H9 (cell line): ENCODE measurements at places on chromosomes 2 and 18. TPM values are rescaled to one million over a fixed set of nuclear protein-coding genes. Genes with fewer than 3 reads are reported as not detected.

- DNase-seq, result no peak
Measured at GRCh38 chr2:86566821-86567190, 3.6 kb upstream of the CHMP3 start.

DNA sequence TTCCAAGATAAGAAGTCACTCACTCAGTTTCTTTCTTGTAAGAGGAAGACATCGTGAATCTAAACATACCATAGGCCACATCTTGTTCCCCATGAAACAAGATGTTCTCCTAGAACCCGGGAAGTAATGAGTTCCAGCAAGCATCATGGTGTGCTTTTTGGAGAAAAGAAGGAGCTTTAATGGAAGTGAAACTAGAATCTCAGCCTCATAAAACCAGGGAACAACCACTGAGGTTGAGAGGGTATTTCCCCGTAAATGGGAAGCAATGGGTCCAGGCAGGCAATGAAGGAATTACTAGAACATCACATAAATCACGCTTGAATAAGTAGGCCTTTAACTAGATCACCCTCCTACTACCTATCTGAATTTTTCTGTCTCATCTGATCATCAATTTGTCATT, 40.3 kb downstream of the PSTPIP2 start:
- no peak for DNase-seq

GRCh38 chr2:234403074-234403473, 93.8 kb downstream of the ARL4C start:
- no peak for DNase-seq

DNA sequence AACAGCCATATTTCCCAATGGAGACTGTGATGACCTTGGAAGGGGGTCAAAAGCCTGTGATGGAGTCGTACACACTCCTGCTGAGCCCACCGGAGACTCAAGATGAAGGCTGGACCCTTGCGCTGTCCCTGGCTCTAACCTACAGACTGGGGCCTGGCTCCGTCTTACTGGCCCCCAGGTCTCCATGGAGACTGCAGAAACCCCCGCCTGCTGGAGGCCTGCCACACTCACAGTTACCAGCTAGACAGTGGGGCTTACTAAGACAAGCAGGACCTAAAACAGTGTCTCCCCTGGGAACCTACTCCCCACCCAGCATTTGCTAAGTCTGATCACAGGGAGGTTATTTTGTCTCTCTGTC, 9.6 kb downstream of the C2orf72 start:
- no peak for DNase-seq

DNA sequence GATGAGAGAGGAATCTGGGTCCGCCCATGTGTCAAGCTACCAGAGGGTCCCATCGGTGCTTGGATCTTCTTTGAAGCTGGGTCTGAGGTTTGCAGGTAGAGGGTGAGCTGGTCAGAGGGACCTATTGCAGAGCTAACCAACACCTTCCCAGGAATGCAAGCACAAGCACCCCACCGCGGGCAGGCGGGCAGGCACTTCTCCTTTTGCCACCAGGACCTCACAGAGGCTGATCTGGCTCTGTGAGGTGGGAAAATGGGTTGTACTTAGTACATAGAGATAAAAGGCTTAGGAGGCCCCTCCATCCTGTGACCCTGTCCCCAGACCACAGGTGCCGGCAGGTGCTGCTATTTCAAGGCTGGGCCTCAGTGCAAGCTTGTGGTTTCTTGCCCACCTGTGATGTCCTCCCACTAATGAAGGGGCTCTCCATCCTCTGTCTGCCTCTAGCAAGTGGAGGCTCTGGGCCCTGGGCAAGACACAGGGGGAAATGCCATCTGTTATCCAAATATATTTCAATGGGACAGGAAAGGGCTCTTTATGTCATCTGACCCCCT, 31.4 kb upstream of the IL37 start:
- DNase-seq, result no peak

DNA sequence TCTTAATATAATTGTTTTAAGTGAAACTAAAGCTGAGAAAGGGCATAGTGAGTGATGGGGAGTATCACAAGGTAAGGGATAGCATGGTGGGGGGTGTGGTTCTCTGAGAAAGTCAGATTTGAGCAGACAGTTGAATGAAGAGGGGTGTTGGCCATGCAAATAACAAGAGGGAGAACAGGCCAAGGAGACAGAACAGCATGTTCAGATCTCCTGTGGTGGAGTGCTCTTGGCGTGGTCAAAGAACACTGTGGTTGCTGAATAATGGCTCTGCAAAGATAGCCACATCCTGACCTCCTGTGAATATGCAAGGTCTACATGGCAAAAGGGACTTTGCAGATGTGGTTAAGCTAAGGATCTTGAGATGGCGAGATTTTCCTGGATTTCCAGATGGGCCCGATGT, 389.2 kb downstream of the TMEM182 start:
- no peak for DNase-seq

SPDYA gene
- 0.52 and 1.1 TPM in 2 replicates for total RNA-seq

- DNase-seq, result no peak
Measured at GRCh38 chr18:23433360-23433759, 19.7 kb upstream of the RIOK3 start.

GRCh38 chr2:34261701-34262100, 662.6 kb upstream of the FAM98A start:
- no peak for DNase-seq

GRCh38 chr18:64090876-64091275, 58.0 kb downstream of the LINC00305 start:
- DNase-seq, result no peak

DYNAP gene
- total RNA-seq, result 2.3 and 2.5 TPM in 2 replicates

- no peak for DNase-seq
Measured at GRCh38 chr18:60508108-60508507, 135.5 kb upstream of the MC4R start.
